HEK293T (cell line): ENCODE measurements at places on chromosomes 7 and 10.

DNA sequence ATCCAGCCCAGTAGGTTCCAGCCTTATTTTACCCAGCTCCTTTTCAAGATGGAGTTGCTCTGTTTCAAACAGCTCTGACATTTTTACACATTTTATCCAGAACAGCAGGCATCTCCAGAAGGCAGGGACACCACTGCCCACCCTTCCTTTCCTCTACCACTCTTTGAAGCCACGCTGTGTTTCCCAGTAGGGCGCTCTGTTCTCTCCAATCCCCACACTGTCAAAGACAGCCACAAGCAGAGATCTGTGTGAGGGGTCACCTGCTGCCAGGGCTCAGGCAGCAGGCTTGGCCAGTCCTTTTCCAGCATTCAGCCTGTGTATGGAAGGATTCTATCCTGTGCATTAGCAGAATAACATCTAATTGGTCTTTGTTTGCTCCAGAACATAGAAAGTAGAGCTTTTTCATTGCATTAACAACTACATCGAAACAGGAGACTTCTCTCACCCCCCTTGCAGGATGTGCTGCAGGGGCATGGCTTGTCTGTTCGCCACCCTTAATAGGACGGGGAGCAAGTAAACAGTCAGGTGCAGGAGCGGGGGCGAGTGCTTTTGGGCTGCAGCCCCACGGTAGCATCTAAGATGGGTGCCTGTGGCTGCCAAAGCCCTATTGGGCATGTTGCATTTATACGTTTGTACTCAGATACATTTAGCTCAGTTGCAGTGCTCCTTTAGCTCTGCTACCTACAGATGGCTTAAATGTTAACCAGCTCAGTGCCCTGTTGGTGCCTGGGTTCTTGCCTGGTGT lies 326.1 kb downstream of the GALNT17 start:
- DNase-seq, result no peak

GRCh38 chr7:20927976-20928375 lies 141.3 kb upstream of the SP8 start:
- DNase-seq, result no peak

GRCh38 chr10:129305046-129305445 lies 162.0 kb upstream of the MGMT start:
- no peak for DNase-seq

DNA sequence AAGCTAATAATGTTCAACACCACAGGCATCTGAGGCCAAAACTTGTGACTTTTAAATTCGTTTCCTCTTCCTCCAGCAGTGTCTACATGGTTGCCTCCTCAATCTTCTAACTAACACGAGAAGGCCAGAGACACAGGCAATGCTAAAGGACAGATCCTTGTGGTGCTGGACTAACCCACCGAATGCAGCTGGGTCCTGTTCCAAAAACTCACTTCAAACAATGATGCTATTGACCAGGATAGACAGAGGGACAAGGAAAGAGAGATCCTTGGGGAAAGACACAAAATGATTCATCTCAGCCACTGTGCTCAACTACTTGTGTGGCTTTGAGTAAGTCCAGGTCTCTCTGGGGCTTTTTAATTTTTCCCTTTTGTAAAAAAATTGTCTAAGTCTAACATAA lies 107.6 kb downstream of the KCNMA1 start:
- DNase-seq, result no peak
